ENCODE measurements at places on chromosomes 1 and 21.
A peak's percentile ranks its signal among the peaks of the same experiment; 100 is the strongest.

GRCh38 chr21:46509741-46510502 is 51.2 kb downstream of the DIP2A start:
- DNase-seq: no peak

DNA sequence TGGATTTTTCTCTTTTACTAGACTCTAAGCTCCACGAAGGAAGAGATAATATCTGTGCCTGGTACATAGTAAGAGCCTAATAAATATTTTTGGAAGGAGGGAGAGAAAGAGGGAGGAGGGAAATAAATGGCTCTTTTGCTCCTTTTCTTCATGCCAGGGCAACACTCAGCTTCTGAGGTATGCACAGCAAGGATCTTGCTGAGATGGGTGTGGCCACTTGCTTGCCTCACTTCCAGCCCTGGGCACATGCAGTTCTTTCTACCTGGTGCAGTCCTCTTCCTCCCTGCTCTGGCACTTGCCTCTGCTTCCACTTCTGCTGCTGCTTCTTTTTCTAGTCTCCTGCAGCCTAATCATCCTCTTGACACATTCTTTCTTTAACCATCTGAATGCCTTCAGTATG is 148.1 kb downstream of the FGGY start:
- DNase-seq: no peak

DNA sequence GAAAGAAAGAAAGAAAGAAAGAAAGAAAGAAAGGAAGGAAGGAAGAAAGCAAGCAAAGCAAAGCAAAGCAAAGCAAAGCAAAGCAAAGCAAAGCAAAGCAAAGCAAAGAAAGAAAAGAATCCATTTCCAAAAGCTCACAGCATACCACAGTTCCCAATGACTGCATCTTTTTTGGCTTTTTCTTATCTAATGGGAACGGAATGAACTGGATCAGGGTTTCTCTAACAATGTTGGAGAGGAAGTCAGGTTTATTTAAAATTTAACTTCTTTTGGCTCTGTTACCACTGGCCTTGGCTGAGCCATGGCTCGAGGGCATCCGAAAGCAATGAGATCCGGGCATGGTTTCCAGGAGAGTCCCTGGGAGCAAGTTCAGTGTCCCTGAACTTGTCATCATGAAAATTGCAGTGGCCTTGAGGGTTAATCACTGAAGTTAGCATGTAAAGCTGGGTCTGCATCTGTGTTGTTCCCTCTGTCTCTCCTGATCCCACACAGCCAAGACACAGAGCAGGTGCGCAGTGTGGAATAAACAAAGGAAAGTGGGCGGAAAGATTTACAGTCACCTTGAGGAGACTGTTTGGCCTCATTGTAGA is 34.6 kb upstream of the CTPS1 start:
- no peak for DNase-seq

DNA sequence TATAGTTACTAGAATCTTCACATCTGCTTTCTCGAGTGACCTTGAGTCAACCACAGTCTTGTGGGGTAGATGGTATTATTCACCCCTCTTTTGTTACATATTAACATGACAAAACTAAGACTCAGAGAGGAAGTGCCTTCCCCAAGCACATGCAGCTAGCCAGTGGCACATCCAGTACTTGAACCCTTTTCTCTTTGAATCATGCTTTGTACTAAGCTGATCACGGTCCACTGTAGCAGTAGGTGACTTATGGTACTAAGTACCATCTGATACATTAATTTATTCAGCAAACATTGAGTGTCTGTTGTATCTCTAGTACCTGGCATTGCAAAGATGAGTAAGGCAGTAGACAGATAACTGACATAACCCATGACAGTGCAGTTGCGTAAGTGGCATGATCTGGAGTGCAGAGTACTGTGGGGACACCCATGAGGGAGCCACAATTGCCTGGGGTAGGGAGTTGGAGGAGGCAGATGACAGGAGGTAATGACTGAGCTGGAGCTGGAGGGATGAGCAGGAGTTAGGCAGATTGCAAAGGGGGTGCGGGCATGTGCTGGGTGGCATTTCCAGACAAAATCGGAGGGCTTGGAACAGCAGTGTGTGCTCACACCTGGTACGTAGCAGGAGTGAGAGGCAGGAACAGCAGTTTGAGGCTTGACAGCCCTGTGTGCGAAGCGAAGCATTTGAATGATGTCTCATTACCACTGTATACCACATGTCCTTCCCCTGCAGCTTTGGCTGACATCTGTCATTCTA is 29.8 kb downstream of the UCK2 start:
- no peak for DNase-seq

DNA sequence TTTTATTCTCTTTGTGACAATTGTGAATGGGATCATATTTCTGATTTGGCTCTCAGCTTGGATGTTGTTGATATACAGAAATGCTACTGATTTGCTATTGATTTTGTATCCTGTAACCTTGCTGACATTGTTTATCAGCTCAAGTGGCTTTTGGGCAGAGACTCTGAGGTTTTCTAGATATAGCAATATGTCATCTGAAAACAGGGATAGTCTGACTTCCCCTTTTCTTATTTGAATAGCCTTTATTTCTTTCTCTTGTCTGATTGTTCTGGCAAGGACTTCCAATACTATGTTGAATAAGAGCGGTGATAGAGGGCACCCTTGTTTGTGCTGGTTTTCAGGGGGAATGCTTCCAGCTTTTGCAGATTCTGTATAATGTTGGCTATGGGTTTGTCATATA is 150.8 kb downstream of the FASLG start:
- no peak for DNase-seq

DNA sequence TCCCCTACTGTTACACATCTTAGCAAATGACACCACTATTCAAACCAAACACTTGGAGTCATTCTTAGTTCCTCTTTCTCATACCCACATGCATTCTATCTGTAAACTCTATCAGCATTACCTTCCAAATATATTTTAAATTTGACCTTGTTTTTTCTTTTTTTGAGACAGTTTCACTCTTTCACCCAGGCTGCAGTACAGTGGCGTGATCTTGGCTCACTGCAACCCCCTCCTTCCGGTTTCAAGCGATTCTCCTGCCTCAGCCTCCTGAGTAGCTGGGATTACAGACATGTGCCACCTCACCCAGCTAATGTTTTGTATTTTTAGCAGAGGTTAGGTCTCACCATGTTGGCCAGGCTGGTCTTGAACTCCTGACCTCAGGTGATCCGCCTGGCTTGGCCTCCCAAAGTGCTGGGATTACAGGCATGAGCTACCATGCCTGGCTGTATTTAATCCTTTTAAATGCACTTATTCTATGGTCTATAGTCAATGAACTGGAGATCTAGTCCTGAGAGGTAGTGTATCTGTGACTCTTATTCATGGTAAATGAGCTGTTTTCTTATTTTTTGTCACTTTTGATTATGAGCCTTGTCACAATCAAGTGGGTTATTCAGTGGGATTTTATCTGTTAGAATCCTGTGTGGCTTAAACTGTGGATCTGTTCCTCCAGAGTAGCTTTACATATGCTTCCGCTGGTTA is 73.1 kb downstream of the GATAD2B start:
- DNase-seq: no peak

DNA sequence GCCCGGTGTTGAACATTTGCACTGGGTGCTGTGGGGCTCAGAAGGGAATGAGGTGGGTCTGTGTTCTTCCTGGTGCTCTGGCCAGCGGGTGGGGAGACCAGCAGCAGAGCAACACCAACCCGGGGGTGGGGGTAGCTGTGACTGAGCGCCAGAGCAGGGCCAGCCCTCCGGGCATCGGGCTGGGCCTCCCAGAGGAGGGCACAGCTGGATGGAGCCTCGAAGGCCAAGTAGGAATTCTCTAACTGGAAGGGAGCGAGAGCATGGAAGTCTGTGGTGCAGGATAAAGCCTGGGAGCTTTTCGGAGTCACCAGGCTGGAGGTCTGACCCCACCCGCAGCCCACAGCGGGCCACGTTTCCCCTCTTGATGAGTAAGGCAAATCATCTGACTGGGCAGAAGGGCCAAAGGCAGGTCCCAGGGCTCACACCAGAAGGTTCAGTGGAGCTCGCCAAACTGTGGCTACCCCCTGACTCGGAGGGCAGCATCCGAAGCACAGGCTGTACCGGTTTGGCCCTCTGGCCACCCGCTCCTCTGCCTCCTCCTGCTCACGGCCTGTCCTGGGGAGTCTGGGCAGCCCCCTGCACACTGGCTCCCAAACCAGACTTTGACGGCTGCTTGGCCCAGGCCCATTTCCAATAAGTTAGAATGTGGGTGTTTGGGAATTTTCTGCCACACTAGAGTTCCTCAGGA is 18.8 kb downstream of the SLC1A7 start:
- no peak for DNase-seq

- DNase-seq: peak; percentile 46
Observed at GRCh38 chr1:180912801-180913565, at the start of gene KIAA1614. Gene KIAA1614, plus strand, starts transcription at chr1:180912897. Its CDS starts 347 bp downstream, at chr1:180913244.

DNA sequence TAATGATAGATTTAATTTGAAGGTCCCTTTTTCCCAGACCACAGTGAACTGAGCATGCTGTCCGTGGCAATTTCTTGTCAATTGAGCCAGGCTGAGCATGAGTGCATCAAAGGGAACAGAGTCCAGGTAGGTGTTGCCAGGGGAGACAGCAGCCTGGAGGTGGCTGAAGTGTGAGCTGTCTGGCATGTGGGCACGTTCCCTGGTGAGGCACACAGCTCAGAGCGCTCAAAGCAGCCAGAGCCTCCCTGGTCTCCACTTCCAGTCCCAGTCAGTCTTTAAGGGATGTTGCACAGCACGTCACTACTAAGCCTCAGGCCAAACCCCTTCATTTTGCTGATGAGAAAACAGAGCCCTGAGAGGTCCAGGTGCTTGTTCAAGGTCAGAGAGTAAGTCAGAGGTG is 251.4 kb downstream of the MATN1 start:
- no peak for DNase-seq

DNA sequence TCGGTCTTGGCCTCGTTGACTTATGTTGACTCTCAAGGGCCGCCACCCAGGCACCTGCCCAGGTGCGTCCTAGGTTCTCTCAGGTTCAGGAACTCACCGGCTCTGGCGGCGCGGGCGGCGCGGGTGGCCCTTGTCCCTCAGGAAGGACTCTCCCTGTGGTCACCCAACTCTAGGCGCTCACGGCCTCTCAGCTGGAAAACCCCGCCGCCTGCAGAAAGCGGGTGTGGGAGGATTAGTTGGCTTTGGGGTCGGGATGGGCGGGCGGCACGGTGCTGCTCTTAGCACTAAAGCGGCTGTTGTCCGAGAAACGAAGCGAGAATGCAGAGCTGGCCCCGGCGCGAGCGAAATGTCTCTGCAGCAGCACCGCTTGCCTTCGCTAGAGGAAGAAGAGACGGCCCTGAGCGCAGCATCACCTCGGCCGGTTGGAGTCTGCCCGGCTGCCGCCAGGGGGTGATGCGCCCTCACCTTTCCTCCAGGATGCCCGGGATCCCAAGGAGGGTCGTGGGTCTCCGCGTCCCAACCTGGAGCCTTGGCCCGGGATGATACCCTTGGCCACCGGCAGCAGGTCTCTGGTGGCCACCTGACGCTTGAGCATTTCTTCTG is 8.1 kb upstream of the TADA1 start:
- peak; percentile 91 for DNase-seq

DNA sequence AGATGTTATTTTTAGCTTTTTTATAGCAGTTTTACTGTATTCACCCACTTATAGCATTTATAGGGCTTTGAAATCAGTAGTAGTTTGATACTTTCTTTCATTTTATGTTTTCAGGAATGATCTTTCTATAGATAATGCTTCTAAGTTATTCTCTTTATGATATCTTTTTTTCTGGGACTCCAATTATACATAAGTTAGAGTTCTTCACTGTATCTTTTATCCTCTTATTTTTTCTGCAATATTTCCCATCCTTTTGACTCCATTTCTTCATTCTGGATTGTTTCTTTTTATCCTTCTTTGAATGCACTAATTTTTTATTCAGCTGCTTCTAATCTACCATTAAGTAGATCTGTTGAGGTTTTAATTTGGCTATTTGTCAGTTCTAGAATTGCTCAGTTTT is 73.1 kb downstream of the FMN2 start:
- no peak for DNase-seq
